ENCODE measurements at places on chromosomes 4 and X.

DNA sequence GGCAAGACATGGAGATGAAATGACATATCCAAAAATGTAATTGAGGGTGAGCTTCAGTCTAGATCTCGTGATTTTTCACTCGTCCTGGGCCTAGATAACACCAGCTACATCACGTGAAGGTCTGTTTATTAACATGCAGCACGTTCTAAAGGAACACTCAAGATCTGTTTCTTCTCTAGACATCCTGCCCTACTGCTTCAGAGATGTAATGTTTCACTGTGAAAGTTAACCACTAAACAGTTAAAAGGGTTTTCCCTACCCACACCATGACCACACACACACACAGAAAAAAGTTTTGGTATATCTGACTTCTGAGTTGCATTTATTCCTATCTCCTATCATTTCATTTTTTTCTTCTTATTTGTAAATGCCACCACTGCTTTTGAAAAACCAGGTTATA lies 52.3 kb upstream of the SMIM31 start:
- DNase-seq = no peak

DNA sequence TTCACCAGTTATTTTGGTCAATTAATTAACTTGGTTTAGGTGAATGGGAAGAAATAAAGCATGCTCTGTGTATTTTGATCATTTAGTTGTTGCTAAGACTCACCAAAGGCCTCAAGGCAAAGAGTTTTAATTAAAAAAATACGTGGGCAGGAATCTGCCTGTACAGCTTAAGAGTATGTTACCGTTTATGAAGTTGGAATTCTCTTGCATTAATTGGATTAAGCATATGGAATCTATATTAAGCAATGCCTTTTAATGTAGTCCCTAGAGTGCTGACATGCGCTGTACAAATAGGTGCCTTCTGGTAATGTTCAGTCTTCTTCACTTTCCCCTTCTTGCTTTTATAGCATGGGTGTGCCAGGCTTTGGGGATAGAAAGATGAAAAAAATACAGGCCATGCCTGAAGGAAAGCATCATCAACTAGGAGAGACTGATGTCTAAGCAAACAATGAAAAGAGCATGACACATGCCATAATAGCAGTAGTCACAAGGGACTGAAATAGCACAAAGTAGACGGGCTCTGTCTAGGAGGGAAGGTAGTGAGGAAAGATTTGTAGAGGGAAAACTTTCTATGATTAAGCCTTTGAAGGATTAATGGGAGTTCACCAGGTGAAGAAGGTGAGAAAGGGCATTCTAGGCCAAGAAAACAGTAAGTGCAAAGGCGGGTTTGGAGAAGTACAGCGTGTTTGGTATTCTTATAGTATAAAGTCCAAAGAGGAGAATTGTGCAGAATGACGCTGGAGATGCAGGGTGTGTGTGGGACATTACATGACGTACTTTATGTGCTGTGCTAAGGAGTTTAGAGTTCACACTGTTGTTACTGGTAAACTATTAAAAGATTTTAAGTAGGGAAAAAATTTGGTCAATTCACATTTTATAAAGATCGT lies 226.1 kb upstream of the ANXA3 start:
- no peak for DNase-seq

DNA sequence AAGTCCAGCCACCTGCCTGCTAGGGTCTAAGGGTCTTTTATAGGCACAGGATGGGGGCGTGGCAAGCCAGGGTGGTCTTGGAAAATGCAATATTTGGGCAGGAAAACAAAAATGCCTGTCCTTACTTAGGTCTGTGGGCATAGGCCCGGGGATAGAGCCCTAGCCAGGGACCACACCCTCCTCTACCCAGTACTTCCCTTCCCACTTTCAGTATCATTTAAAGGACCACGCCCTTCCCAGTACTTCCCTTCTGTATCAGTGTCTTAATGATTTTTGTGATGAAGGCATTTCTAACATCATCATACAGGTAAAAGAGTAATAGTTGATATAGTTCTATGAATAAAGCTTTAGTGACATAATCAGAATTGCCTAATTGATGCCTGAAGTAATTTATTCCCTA lies 11.4 kb downstream of the BANK1 start:
- DNase-seq = no peak

DNA sequence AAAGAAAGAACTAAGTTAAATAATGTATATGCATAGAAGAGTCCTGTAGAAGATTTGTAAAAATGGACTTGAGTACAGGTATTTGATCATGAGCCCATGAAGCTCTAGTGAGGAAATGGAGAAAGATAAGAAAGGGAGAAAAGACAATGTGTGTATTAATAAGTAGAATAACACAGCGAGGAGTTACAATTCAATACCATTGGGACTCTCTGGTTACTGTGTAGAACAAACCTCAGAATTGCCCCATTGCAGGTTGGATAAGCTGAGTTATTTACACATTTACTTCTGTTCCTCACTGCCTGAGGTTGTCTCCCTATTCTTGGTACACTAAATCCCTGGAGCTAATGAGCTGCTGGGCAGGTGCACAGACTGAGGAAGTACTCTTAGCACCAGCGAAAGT lies 33.3 kb downstream of the BANK1 start:
- DNase-seq = no peak

- DNase-seq = peak; percentile 24
These were observed 564 bp downstream of the PGK1 start for GRCh38 chrX:78104447-78105176.

- DNase-seq = no peak
These were observed 33.7 kb upstream of the FGF13 start for GRCh38 chrX:138745196-138745595.

DNA sequence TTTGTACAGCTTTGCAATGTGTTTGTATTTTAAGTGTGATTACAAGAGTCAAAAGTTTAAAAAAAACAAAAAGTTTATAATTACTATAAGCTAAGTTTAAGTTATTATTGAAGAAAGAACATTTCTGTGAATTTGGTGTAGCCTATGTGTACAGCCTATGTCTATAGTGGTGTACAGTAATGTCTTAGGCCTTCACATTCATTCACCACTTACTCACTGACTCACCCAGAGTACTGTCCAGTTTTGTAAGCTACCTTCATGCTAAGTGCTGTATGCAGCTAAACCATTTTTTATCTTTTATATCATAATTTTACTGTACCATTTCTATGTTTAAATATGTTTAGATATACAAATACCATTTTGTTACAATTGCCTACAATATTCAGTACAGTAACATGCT lies 182.3 kb downstream of the RPA4 start:
- DNase-seq = no peak

GRCh38 chr4:8818063-8818881 lies 53.4 kb downstream of the HMX1 start:
- no peak for DNase-seq

DNA sequence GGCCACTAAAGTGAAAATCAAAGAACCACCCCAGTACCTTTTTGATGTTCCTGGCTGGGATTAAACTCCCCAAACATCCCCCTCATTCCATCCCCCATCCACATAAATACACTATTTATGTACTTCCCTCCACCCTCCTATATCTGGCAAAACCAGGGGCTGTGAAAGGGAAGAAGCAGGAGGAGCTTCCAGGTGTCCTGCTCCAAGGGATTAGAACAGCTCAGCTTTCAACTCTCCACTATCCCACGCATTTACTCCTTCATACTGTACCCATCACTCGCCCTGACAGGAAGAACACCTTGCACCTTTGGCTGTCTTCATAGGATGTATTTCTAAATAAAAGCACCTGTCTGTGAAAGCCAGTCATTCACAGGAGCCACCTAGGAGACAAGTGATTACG lies 140.0 kb downstream of the HHIP start:
- no peak for DNase-seq

GRCh38 chr4:77697860-77698590 lies 92.4 kb downstream of the CXCL13 start:
- DNase-seq = no peak

DNA sequence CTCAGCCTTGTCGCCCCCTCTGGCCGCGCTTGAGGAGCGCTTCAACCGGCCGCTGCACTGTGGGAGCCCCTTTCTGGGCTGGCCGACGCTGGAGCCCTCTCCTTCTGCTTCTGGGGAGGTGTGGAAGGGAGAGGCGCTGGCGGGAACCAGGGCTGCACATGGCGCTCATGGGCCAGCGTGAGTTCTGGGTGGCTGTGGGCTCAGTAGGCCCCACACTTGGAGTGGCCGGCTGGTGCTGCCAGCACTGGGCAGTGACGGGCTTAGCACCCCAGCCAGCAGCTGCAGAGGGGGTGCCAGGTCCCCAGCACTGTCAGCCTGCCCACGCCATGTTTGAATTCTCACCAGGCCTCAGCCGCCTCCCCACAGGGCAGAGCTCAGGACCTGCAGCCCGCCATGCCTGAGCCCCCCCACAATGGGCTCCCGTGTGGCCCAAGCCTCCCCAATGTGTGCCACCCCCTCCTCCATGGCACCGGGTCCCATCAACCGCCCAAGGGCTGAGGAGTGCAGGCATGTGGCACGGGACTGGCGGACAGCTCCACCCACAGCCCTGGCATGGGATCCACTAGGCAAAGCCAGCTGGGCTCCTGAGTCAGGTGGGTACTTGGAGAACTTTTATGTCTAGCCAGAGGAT lies 615.2 kb downstream of the TRIML1 start:
- no peak for DNase-seq

- no peak for DNase-seq
These were observed 50.8 kb upstream of the C4orf50 start for GRCh38 chr4:6068986-6069385.

DNA sequence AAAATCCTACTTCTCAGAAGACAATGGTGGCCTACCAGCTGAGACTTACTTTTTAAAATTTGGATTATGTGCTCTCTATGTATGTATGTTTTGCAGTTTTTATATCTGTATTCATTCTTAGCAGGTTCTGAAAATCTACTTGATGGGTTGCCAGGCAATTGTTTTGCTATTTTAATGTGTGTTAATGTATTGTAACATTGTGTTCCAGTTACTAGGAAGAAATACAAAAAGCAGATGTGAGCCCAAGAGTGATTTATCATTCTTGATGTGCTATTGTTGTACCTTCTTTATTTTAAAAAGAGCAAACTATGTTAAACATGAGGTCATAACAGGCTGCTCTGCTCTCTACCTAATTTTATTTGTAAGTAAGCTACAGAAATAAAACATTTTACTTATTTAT lies 81.9 kb downstream of the REPS2 start:
- no peak for DNase-seq

GRCh38 chr4:145884775-145885174 lies 53.8 kb downstream of the ZNF827 start:
- DNase-seq = no peak

DNA sequence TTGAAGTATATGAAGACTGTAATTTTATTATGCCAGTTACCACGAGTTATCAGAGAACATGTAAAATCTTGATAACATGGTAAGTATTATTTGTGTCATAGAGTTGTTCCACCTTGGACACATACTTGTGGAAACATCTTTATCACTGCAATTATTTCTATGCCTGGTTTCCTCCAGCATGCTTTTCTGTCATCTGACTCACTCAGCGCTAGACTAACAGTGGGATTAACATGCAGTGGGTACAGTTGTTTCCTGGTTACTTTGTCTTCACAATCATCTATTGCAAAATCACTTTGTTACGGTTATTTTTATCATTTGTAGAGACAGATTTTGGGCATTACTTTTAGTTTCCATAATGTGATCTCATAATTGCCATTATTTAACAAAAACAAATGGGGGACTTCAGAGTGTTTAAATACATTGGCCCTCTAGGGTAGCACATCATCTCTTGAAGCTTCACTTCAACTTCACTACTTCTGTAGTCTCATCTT lies at the start of gene STATH:
Gene STATH, plus strand, starts transcription at position 441 of the 491 bp plus-strand sequence. CDS start 2,472 bp downstream, outside the sequence.
- no peak for DNase-seq

- no peak for DNase-seq
These were observed 600.7 kb downstream of the CCSER1 start for GRCh38 chr4:90727938-90728337.

GRCh38 chr4:122898370-122899150 lies 23.8 kb downstream of the NUDT6 start:
- DNase-seq = no peak

GRCh38 chrX:128928636-128929035 lies 594.7 kb downstream of the SMARCA1 start:
- DNase-seq = no peak

GRCh38 chr4:184293552-184293951 lies 75.9 kb upstream of the ENPP6 start:
- DNase-seq = no peak

DNA sequence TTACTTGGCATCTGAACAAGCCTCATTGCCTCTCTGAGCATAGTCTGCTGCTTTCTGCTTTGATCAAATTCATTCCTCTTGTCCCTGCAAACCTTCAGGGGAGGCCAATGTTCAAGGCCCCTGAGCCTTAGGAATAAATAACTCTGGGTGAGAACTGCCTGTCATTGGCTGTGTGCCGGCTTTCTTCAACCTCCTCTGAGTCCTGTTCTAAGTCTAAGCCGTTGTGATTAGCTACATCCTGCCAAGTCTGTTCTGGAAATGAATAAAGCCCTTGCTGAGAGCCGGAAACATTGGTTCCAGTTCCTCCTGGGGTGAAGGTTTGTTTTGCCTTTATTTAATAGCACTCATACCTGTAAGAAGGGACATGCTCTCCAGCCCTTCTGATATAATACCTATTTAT lies 13.8 kb downstream of the RNF4 start:
- no peak for DNase-seq

GRCh38 chrX:132821974-132822633 lies 136.3 kb downstream of the HS6ST2 start:
- DNase-seq = no peak

DNA sequence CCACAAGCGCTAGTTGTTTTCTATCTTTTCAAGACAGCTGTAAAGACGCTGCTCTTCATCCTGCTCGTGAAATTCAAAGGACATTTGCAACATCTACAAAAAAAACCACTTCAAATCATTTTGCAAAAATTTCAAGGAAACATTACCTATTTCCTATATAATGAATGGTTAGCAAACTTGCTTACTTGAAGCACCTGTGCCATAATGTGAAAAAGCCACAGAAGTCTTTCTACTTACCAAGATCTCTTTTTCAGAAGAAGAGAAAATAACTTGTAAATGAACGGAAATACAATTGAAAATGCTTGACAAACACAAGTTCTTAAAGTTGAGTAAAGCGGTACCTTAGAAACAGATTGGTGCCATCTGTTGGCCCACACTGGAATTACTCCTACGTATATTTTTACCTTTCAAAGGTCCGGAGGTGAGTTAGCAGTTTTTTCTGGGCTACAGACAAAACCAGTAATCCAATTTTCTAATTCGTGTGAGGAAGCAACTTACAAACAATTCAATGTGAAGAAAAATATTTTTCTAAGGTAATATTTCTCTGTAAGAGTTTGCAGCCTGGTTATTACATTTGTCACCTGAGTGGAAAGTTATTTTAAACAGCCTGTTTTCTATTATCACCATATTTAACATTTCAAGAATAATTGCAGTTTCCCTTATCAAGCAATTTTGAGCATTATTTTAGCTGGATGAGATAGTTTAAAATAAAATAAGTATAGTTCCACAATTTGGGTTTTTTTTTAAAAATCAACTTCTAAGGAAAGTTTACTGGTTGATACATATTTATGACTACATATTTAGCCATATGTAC lies at the start of gene TLR6:
Gene TLR6, minus strand, starts transcription at position 294 of the 814 bp plus-strand sequence. CDS start 27,344 bp downstream, outside the sequence.
- peak; percentile 37 for DNase-seq

- DNase-seq = no peak
These were observed 115.0 kb upstream of the TEX13C start for GRCh38 chrX:125204681-125205132.

- no peak for DNase-seq
These were observed 26.4 kb downstream of the MOSPD2 start for GRCh38 chrX:14899607-14900006.
